ENCODE measurements at places on chromosomes 1 and 21.
A peak's percentile ranks its signal among the peaks of the same experiment; 100 is the strongest.

GRCh38 chr1:227948493-227949260, 945 bp upstream of the WNT9A start:
- no peak for DNase-seq

- DNase-seq: no peak
Observed at GRCh38 chr1:44283524-44284173, 70.4 kb downstream of the DMAP1 start.

- DNase-seq: no peak
Observed at GRCh38 chr1:92085727-92086126, 5.6 kb downstream of the BTBD8 start.

DNA sequence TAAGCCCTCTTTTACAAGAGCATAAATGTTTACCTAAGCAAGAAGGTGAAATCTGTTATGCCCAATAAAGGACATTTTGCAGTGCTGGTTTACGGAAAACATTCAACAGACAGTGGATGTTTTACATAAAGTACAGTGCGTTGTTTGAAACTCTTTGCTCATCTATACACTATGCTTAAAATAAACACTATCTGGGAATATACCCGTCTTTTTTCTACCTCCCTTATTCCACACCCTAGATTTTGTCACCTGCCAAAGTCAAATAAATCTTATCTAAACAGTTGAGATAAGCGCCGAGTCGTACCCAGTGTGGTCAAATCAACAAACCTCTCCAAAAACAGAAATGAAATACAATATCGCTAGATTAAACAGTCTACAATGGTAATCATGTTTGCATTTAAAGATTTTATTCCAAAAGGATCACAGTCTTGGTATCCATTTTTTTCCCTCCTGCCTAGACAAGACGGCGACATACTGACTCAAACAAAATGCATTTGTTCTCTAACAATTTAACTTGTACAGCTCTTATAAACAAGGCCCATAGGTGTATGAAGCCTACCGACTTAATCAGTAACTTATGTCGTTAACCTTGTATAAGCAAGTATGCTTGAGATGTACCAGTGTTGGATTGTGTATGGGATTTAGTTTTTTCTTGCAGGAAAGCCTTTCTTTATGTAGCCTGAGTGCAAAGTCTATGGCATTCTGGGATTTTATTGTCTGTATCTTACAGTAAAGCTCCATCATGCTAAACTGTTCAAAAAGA, 189.1 kb downstream of the FMN2 start:
- DNase-seq: no peak

DNA sequence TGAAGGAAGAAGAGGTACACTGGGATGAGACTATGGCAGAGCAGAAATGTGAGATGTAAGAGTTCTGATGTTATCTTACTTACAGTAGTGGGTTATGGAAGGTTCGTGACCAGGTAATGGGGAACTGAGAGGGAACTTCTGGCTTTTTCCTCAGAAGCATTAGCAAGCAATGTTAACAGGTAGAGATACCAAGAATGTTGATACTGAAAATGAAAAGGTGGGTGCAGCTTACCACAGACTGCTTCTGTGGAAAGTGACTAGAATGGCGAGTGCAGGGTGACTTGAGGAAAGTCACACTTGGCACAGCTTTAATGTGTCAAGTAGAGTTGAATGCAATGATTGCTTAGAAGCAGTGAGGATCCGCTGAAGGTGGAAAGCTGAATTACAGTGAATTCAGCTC, 70.8 kb downstream of the PLA2G4A start:
- no peak for DNase-seq

GRCh38 chr1:154429118-154429517, 24.0 kb downstream of the IL6R start:
- DNase-seq: no peak

- DNase-seq: no peak
Observed at GRCh38 chr1:22711071-22711470, 432 bp downstream of the EPHB2 start.

GRCh38 chr21:24727803-24728440, 879.4 kb downstream of the MRPL39 start:
- DNase-seq: no peak

- DNase-seq: no peak
Observed at GRCh38 chr1:157101149-157101548, 1.5 kb upstream of the ETV3L start.

GRCh38 chr1:27435566-27436203, 43.3 kb downstream of the GPR3 start:
- DNase-seq: no peak

DNA sequence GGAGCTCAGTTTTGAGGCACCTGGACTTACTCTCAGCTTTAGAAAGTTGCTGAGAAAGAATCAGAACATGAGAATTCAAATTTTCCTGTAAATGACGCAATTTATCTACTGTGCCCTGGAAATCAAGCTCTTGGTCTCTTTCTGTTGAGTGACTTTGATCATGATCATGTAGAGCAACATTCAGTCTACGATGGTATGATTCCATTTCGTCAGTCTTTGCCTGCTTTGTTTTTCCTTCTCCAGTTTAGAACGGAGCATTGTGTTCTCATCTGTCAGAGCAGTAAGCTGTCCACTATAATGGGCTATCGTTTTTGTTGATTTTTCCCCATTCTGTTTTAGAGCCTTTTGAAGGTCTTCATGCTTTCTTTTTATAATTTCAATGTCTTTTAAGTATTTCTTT, 20.7 kb downstream of the SFT2D2 start:
- no peak for DNase-seq

GRCh38 chr1:25807480-25808390, 7.7 kb downstream of the SELENON start:
- DNase-seq: no peak

DNA sequence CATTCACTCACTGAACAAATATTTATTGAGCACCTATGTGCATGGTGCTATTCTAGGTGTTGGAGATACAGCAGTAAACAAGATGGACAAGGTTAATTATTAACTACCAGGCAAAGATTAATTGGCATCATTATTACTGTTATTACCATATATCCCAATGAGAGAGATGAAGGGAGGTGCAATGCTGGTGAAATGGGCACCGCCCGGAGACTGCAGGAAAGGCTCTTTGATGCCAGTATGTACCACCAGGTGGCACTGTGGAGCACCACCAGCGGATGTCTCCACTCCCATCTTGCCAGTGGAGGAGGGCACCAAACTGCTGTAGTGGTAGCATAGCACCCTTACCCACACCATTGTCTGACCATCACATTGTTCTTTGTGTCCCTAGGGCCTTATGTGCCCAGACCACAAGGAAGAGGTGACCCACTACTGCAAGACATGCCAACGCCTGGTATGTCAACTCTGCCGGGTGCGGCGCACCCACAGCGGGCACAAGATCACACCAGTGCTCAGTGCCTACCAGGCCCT, 3.0 kb downstream of the TRIM46 start:
- DNase-seq: peak; percentile 75

DNA sequence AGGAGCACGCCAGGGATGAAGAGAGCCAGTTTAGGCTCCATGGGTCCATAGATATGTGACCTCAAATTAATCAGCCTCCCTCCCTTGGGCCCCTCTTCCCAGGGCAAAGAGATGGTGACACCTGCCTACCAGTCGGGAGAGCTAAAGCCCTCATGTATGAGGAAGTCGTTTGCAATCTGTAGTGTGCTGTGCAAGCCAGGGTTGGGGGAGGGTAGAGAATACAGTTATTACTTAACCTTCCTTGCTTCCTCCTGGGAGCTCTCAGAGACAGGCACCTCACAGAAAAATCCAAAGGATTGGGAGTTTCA, 4.0 kb downstream of the PGLYRP4 start:
- DNase-seq: no peak

- no peak for DNase-seq
Observed at GRCh38 chr1:222104694-222105392, 363.0 kb upstream of the DUSP10 start.

DNA sequence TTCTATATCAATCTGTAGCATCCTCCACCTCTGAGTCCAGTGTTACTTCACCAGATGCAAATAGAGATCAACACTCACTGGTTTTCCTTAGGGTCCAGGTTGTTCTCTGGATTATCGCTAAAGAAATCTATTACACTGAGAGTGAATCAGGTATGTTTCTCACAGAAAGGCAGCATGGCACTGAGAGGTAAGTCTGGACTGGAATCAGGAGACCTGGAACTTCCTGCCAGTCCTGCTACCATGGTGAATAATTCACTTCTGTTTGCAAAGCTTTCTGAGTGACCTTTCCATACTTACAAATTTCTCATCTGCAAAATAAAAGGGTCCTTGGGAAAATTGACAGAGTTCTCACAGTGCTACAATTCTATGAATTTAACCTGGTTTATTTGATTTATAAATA, 1583.3 kb downstream of the MRPL39 start:
- no peak for DNase-seq

- DNase-seq: no peak
Observed at GRCh38 chr21:41258617-41259016, 58.0 kb upstream of the FAM3B start.

- DNase-seq: peak; percentile 88
Observed at GRCh38 chr1:44616991-44617702, 57.1 kb downstream of the TMEM53 start.

DNA sequence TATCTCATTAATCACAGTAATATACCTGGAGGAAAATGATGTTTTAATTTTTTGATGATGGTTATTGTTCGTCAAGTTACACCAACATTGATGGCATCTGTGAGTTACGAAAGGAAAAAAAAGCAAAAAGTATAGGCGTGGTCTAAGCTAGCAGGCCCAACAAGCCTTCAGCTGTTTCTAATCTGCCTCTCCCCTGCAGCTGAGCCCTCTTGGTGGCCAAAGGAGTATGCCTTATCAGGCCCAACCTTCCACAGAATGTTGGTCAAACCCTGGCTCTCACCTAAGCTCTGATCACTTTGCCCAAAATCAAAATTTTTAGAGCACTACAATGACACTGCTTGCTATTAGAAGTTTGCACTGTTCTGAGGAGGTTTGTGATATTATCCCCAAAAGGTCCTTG, 4.9 kb downstream of the C1orf105 start:
- no peak for DNase-seq

GRCh38 chr1:54989473-54989872, 9.0 kb downstream of the TMEM61 start:
- DNase-seq: no peak

- DNase-seq: no peak
Observed at GRCh38 chr1:38183096-38183495, 136.5 kb upstream of the POU3F1 start.

DNA sequence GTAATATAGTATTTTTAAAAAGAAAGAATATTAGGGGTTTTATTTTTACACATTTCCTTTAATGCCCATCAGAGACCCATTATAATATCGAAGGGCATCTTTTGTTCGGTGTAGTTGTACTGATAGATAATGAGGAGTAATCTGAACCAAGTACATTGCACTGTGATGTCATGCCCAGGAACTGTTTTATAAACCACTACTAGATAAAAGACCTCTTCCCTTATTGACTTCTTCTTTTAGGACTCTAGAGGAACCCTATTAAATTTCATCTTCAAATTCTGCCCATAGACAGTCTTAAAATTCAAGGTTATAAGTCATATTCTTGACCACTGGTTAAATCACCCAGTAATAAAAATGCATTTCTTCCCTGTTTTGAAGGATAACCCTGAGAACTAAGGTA, 206.5 kb downstream of the NRIP1 start:
- no peak for DNase-seq

DNA sequence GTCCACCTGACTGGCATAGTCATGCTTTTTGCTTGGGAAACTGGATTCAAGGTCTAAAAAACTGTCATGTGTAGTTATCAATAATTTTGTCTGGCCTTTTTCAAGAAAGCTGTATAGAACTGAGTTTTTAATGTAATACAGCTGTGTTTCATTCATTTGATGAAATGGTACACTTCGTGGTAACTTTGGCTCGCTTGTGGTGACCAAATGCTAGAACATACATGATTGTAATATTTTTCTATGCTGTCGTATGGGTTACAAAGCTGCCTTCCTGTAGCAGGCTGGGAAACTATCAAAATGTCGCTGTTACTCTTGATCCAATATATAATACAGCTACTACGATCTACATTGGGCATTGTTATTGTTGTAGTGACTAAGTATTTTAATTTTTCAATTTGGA, 2.1 kb downstream of the LRRC42 start:
- DNase-seq: no peak

DNA sequence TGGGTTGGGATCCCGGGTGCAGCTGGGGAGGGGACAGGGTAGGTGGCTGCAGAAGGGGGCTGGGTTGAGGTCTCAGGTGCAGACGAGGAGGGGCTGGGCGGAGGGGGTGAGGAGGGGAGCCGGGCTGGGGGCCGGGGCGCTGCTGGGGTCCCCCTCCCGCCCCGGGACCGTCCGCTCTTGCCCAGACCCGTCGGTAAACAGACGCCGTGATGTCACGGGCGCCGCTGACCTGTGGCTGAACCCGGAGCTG, 22.3 kb downstream of the DHRS3 start:
- no peak for DNase-seq

GRCh38 chr1:22677931-22678896, 25.2 kb downstream of the C1QB start:
- no peak for DNase-seq

- peak; percentile 88 for DNase-seq
Observed at GRCh38 chr1:20279509-20279908, 11.2 kb upstream of the VWA5B1 start.

DNA sequence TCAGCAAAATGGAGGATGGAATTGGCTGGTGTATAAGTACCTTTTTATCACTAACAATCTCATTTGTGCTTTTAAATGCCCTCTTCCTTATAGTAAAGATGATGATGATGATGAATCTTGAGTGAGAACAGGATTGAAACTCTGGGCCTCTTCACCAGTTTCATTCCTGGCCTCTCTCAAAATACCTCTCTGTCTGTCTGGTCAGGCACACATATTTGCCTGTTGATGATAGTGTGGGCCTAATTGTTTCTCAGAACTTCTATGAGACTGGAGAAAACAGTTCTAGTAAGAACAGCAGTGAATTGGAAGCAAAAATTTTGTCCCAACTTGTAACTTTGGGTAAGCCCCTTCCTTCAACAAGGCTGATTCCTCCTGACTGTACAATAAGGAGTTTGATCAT, 94.4 kb upstream of the RGS4 start:
- DNase-seq: no peak

GRCh38 chr1:196302981-196303380, 305.3 kb downstream of the KCNT2 start:
- no peak for DNase-seq

GRCh38 chr1:6265151-6265550, 4.3 kb upstream of the GPR153 start:
- no peak for DNase-seq

GRCh38 chr1:201763455-201764140, 65.4 kb upstream of the IPO9 start:
- DNase-seq: peak; percentile 59

- DNase-seq: no peak
Observed at GRCh38 chr1:29392486-29393450, 156.4 kb downstream of the PTPRU start.
